ENCODE measurements at places on chromosomes 6 and 20.

GRCh38 chr6:161232467-161232866, 41.4 kb downstream of the AGPAT4 start:
- DNase-seq, result no peak

- no peak for DNase-seq
These were observed 48.8 kb upstream of the FBXO30 start for GRCh38 chr6:145863366-145863765.

DNA sequence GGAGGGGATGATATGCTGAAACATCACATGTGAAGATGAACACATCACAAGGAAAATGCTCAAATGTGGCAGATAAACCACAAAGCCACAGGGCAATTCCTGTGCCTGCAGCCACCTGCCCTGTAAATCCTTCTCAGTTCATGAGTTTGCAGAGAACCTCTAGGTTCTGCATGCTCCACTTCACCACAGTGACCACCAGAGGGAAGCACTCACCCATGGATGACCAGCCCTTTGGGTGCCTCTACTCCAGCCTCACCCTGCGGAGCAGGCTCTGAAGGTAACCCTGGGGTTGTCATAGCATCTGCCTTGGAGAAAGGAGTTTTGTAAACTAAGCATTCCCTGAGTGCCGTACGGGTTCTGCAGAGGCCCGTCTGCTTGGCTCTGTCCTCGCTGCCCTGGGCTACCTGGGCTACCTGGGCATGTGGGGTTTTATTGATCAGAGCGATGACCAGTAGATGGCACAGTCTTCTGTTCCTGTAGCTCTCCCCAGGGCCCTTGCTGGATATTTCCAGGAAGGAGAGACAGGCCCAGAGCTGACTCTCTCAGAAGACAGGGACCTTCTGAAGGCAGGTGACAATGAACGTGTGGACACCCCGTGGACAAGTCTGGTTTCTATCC, 31.7 kb upstream of the CST1 start:
- no peak for DNase-seq

DNA sequence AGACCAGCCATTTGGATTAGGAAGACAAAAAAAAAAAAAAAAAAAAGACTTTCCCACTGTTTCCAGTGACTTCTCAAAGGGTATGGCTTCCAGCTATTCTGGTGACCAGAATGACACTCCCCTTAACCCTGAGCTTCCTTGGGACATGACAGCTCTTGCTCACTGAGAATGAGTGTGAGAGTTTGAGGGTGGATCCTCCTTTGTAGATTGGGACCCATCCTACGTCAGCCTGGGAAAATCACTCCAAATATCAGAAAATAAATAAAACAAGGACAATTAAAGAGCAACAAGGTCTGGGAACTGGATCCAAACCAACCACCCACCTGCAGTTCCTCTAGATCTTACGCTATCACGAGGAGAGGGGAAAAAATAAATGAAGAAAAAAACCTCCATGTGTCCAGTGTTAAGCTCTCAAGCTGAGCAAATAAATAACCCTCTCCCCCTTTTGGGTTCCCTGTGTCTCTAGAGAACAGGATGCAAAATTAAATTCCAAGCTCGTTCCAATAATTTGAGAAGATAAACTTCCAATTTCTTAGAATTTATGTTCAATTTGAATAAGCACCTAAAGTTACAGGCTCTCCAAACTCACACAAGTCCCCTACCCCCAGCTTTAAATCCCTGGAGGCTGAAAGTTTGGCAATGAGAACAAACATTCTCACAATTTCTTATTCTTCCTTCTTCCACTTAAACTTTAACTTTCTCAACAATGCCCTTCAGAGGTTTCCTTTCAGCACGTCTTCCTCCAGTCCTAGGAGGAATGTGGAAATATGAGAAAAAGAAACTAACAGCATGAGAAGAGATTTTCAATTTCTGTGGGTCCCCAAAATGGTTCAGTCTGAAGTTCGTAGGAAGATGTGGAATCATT, 170.2 kb downstream of the MTFR2 start:
- no peak for DNase-seq
